ENCODE measurements at places on chromosomes 5 and 9.
A peak's percentile ranks its signal among the peaks of the same experiment; 100 is the strongest.

GRCh38 chr5:36679221-36679989 lies 73.0 kb downstream of the SLC1A3 start:
- no peak for DNase-seq

DNA sequence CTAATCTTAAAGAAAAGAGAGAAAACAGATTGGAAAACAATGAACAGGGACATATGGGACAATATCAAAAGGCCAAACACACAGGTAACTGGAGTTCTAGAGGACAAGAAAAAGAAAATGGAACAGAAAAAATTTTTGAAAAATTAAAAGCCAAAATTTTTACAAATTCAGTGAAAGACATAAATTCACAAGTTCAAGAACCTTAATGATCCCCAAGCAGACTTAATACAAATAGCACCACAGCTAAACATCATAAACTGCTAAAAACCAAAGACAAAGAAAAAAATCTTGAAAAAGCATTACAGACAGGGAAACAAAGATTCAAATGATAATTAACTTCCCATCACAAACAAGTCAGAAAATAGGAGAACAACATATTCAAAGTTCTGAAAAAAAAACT lies 338.5 kb upstream of the SLC30A5 start:
- no peak for DNase-seq

DNA sequence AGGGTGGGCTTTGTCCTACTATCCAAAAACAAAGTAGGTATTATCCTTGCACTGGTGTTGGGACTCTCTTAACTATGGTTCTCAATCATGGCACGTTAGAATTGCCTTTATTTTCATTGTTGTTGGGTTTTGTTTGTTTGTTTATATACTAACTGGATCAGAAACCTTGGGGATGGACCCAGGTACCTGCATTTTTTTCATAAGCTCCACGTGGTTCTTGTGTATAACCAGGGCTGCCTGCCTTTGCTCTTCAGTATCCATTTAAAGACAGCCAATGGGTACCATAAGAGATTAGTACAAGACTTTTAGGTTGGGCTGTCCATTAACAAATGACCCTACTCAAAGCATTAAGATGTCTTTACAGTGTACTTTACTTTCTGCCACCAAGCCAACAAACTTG lies 2.5 kb upstream of the SSBP2 start:
- DNase-seq: no peak

GRCh38 chr9:37466037-37466709 lies 923 bp upstream of the ZBTB5 start:
- DNase-seq: no peak

DNA sequence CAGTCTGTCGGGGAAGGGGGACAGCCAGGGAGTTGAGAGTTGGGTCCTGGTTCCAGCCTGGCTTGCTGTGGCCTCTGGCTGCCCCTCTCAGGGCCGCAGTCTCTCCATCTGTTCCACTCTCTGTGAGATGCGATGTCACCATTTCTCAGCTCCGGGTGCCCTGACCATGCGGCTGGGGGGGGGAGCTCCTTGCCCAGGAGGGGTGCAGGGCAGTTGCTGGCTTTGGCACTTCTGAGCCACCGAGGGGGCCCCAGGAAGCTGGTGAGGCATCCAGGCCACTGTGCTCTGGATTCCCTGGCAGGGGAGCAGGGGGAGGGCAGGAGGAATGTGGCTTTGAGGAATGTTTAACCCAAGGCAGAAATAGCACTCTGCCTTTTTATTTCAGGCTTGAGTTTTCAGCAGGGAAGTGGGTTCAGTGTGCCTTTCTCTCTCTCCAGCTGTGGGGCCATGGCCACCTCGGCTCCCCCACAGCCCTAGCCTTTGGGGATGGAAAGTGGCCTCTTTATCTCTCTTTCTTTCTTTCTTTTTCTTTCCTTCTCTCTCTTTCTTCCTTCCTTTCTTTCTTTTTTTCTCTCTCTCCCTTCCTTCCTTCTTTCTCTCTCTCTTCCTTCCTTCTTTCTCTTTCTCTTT lies 11.0 kb downstream of the NCS1 start:
- DNase-seq: no peak

GRCh38 chr5:147485046-147485445 lies 24.8 kb downstream of the DPYSL3 start:
- DNase-seq: no peak

- DNase-seq: no peak
These were observed 70.2 kb downstream of the ECPAS start for GRCh38 chr9:111413996-111414395.

- no peak for DNase-seq
These were observed 137.1 kb upstream of the SMIM23 start for GRCh38 chr5:171648279-171649074.

DNA sequence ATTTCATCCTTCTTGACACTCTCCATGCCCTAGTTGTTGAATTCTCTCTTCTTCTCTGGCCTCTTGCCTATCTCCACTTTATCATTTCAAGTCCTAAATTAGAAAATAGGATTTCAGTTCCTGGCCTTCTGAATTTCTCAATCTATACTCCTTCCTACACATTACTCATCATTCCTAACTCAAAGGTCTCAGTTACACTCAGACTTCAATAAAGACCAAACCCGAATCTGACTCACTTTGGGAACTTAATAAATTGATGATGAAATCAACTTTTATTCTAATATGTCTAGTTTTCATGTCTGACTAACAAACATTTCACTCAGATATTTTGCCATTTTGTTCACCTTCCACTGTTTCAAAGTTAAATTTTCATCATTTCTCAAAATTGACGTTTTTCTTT lies 113.6 kb upstream of the TSLP start:
- DNase-seq: no peak

GRCh38 chr5:35651002-35651756 lies 33.5 kb downstream of the SPEF2 start:
- DNase-seq: no peak

GRCh38 chr9:130017076-130017475 lies 25.9 kb downstream of the FNBP1 start:
- DNase-seq: no peak

DNA sequence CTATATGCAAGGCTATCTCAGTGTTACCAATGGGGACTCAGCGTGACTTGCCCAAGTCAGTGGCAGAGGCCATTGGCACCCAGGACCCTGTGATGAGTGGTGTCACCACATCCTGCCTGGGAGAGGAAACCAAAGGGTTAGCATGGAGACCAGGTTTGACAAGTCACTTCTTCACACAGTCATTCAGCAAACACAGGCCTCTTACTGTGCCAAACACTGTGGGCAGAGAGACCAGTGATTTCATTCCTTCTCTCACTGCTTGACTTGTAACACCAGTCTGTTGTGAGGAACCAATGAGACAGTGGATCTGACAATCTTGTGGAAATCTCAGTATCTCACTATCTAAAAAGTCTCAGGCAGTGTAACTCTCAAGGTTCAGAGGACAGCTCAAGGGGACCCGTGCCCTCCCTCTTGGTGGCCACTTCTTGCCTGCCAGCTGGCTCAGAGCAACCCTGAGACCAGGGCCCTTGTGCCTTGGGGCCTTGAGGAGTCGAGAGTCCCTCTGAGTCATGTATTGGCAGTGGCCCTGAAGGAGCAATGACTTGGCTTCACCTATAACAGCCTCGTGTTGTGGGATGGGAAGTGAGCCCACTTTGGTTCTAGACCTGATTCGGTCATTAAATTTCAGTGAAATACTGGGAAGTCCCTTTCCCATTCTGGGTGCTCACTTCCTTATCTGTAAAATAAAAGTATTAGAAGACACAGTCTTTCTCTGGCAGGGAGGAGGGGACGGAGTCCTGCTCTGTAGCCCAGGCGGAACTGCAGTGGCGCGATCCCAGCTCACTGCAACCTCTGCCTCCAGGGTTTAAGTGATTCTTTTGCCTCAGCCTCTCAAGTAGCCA lies 1.6 kb downstream of the FABP6 start:
- DNase-seq: no peak

DNA sequence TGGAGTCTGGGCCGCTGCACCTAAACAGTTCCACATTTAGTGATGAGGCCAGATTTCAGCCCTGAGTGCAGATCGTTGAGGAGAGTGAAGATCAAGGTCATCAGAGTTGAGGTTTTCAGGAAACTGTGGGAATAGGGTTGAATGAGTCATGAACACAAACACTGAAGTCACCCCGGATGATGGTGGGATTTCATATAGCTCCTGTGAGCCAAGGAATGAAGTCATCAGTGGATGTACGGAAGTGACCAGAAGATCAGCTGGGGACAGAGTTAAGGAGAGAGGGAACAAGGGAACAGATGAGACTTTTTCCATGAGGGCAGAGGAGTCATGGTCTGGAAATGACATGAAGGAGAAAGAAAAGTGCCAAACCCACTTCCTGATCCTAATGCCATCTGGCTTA lies 36.5 kb downstream of the PALM2AKAP2 start:
- no peak for DNase-seq

DNA sequence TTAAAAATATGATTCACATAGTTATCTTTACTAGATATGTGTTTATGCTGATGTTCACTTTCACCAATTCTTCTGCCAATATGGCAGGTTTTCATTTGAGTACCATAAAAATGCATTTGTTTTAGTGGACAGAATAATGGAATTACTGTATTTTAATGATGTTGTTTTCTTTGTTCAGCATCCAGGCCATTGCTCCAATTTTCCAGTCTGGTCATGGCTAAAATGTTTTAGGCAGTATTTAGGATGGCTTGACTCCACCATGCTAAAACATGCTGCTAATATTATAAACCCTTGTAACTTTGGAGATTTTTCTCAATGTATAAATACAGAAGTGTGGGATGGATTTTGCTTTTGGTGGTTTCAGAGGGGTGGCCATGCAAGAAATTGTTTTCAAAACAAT lies 273.0 kb upstream of the RPS23 start:
- no peak for DNase-seq

GRCh38 chr9:132079391-132080091 lies at the start of gene MED27:
MED27 (minus strand) TSS chr9:132079867; CDS start chr9:132079844, 23 bp downstream.
- peak; percentile 83 for DNase-seq

DNA sequence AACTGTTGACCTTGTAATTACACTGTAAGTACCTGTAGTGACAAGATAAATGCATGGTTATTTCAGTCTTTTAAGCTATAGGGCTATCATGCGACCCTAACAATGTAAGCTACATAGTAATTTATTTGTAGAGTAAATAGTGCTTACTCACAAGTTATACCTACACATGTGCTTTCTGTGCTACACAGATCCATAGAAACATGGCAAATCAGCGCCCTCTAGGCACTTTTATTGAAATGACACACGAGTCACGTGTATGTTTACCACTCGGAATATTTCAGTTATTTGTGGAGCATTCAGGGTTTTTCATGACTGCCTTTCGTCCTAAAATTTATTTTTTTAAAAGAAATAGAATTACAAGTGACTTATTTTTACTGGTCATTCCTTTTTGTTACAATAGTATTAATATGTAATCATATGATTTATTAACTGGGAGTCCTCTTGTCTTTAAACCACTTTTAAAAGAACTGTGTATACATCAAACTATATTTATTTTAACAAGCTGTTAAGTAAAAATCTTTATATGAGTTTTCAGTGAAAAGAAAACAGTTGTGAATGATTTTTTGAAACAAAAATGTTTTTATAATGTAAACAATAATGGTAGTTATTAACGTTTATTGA lies 1242.3 kb upstream of the WWC1 start:
- DNase-seq: no peak

GRCh38 chr5:135594416-135594960 lies 15.7 kb upstream of the CXCL14 start:
- no peak for DNase-seq

DNA sequence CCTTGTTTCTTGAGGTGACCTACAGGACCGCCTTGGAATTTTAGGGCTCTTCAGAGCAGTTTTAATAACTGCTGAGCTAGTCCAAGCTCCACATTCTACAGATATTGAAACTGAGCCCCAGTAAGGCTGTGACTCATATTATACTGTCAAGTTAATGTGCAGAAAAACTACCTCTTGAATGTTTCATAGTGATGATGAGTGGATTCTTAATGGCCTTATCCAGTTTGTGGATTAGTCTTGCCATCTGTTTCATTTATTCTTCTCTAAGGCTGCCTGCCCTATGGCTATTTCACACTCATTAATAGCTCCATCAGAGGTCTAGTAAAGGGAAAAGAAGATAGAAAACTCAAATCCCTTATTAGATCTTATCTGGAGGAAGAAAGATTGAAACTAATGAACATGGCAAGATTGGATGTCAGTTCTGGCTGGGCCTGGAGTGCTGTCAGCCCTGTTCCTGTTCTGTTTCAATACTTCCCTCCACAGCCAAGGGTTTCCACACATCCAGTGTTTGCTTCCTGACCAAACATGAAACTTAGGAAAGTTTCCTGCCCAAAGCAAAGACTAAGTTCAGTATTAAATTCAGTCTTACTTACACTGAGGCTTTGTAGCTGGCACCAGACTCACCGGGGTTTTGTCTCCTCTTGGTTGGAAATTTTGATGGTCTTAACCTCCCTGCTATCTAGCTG lies 215.6 kb upstream of the DMAC1 start:
- DNase-seq: no peak

DNA sequence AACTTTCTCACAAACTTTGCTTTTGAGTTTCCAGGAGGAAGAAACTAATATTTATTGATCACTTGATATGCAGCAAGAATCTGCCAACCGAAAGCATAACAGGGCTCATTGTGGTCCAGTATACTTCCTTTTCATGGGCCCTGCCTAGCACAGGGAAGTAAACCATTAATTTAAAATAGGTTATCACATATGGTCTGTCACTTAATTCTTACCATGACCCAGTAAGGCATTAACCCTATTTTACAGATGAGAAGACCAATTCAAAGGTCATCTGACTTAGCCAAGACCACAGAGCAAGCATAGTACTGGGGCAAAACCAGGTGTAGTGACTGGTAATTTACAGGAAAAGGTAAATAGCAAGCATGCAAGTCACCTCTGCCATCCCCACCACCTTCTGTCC lies 336.9 kb upstream of the DMAC1 start:
- no peak for DNase-seq

GRCh38 chr5:77832938-77833337 lies 56.8 kb upstream of the TBCA start:
- DNase-seq: no peak

GRCh38 chr5:96431376-96432187 lies 1.5 kb downstream of the PCSK1 start:
- DNase-seq: no peak

- no peak for DNase-seq
These were observed 720.7 kb upstream of the FAM174A start for GRCh38 chr5:99814321-99815063.

DNA sequence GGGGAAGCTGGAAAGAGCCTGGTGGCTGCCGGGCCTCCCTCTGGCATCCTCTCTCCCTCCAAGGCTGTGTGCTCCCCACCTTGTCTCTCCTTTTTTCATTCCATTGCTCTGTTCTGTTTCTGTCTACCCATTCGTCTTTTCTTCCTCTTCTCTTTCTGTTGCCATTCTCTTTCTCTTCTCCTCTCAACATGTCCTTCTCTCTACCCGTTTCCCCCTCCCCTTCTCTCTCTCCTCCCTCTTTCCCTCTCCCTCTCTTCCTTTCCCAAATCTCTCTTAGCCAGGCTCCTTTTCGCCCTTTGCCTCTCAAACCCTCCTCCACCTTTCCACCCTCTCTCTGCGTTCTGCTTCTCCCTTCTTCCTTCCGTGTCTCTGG lies 19.4 kb upstream of the KCNIP1 start:
- no peak for DNase-seq

- DNase-seq: no peak
These were observed 26.7 kb downstream of the PWWP2A start for GRCh38 chr5:160092514-160092913.

GRCh38 chr5:99334936-99335335 lies 406.1 kb upstream of the CHD1 start:
- DNase-seq: no peak
